GM18507 (cell line): ENCODE measurements at places on chromosomes 13 and 19.

DNA sequence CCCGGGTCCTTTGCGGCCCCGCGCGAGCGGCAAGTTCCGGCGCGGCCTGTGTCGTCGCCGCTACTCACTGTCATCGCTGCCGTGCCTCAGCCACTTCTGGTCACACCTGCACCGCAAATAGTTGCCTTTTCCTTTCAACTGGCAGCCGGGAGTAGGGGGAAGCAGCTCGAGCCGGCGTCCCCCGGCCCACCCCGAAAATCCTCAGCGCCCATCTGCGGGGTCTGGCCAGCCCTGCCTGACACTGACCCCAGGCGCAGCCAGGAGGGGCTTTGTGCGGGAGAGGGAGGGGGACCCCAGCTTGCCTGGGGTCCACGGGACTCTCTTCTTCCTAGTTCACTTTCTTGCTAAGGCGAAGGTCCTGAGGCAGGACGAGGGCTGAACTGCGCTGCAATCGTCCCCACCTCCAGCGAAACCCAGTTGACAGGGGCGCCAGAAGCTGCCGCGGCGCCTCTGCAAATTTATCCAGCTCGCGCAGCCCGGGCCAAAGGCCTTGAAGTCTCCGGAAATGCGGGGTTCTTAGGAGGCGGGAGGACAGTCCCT is 1.7 kb downstream of the PDX1 start:
- DNase-seq, result no peak

DNA sequence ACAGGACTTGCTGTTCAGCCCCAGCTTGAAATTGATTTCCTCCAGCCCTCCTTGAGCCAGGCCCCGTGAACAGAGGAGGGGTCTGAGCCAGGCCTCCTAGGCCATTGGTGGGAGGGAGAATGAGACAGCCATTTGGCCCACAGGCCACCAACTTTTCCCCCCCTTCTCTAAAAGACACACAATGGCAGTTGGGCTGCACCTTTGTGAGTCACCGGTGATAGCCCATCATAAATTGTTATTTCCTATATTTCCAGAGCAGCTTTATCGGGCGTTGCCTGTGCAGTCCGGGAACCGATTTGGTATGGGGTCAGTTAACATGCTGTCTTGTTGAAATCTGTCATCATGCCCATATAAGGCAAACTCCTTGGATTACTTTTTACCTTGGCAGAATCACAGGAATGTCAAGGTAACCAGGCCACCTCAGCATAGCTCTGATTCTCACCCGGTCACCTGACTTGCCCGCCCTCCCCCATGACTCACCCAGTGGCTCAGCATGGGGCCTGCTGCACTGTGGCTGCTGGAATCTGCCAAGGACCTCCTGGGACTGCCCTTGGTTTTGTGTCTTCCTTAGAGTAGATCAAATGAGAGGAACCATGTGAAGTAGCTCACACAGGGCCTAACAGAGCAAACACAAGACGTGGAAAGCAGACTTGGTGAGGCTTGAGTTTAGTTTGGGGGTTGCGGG is 36.1 kb downstream of the ACTN4 start:
- DNase-seq, result no peak

- no peak for DNase-seq
Measured at GRCh38 chr13:101098873-101099272, 317.4 kb downstream of the NALCN start.

DNA sequence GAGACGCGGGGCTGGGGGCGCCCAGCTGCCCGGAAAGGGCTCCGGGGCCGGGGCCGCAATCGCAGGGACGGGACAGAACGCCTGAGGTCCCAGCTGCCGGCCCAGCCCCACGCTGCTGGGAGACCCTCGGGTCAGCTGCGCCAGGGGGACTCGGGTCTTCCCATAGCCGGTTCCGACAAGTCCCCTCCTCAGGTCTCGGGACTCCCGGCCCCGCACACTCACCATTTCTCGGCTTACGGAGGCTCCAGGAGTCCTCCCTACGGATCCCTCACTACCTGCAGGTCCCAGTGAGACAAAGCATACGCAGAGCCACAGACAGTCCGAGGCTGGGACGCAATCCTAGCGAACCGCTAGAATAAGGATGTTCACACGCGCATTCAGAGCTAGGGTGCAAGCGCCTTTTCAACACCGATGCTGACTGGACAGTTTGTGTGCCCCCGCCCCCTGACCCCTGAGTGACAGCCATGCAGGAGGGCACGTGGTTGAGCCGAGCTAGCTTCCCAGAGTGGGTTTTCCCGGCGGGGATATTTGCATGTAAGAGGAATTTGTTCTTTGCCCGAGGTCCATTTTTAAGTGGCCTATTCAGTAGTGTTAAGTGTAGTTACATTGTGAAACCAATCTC is 13.6 kb downstream of the ZNF490 start:
- no peak for DNase-seq

- DNase-seq, result no peak
Measured at GRCh38 chr13:73672492-73672891, 461.7 kb downstream of the KLF12 start.
